ENCODE measurements at places on chromosomes 6 and 20.
A peak's percentile ranks its signal among the peaks of the same experiment; 100 is the strongest.

GRCh38 chr6:7805850-7806214 lies 79.9 kb downstream of the BMP6 start:
- DNase-seq: no peak

DNA sequence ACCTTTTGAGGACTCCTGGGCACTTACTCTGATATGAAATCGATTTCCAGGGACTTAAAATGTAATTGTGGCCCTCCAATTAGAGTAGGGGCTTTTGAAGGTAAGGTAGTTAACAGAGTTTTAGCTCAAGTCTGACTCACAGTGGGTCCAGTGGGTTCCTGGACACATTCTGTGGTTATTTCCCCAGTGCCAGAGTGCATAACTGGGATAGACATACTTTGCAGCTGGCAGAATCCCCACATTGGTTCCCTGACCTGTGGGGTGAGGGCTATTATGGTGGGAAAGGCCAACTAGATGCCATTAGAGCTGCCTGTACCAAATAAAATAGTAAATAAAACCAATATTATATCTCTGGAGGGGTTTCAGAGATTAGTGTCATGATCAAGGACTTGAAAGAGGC lies 243.8 kb upstream of the EPHA7 start:
- DNase-seq: no peak

- DNase-seq: no peak
Observed at GRCh38 chr6:163416557-163417253, 2.2 kb downstream of the QKI start.

- DNase-seq: no peak
Observed at GRCh38 chr6:12359036-12359435, 68.9 kb downstream of the EDN1 start.

GRCh38 chr6:11262242-11262641 lies 29.8 kb upstream of the NEDD9 start:
- no peak for DNase-seq

DNA sequence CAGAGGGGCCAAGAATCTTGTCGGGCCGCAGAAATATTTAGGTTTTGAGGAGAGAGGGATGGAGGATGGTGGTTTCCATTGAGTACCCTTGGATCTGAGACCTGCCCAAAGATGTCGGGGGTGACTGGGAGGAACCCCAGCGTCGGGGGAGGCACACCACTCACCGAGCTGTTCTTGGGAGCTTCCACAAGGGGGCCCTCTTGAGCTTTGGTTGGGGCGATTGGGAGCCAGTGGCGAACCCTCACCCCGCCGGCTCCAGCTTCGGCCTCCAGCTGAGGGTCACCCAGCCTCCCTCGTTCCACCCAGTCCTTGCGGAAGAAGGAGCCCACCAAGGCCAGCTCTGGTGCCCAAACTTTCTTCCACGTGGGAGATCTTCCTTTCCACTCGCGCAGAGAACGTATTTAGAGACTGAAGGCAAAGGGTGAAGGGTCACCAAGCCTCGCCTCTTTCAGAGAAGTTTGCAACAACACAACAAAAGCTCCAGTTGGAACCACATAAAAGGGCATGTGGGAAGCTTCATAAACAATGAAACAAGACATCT lies 33.6 kb downstream of the APCDD1L start:
- peak; percentile 70 for DNase-seq

GRCh38 chr6:70241991-70242420 lies 60.9 kb downstream of the COL9A1 start:
- no peak for DNase-seq

GRCh38 chr6:42185597-42185996 lies 9.2 kb downstream of the GUCA1B start:
- DNase-seq: no peak

GRCh38 chr20:62796699-62797491 lies 622 bp downstream of the MRGBP start:
- no peak for DNase-seq

GRCh38 chr6:169619650-169620049 lies 82.2 kb downstream of the WDR27 start:
- no peak for DNase-seq

- DNase-seq: no peak
Observed at GRCh38 chr20:36778831-36779655, 5.5 kb upstream of the DSN1 start.
